ENCODE measurements at places on chromosomes 12 and 14.
A peak's percentile ranks its signal among the peaks of the same experiment; 100 is the strongest.

- peak; percentile 92 for DNase-seq
These were observed at the start of gene PPP1CC for GRCh38 chr12:110742718-110743570. Gene PPP1CC, minus strand, starts transcription at chr12:110742891. Its CDS starts 184 bp downstream, at chr12:110742707.

DNA sequence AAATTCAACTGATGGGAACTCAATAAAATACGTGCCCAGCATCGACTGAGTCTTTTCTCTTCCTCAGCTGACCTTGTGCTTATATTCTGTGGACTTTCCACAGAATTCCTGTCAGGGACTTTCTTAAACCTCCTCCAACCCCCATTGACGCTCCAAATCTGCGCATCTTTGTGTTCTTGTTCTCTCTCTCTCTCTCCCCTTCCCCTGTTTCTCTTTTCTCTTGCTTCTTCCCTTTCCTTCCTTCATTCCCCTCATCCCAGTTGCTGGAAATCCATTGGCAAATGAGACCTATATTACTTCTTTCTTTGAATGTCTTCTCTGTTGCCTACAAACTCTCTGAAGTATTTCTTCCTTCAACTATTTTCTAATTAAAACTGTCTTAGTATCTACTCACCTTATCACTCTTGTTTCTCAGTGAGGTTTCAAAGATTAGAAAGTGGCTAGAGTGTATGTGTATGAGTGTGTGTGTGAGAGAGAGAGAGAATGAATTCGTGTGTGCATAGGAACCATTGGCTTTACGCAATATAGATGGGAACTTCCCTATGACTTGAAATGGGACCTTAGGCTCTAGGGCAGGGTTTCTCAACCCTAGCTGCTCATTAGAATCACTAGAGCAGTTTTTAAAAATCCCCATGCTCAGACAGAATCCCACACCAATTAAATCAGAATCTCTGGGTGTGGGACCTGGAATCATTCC, 41.8 kb upstream of the DHRS7 start:
- no peak for DNase-seq

DNA sequence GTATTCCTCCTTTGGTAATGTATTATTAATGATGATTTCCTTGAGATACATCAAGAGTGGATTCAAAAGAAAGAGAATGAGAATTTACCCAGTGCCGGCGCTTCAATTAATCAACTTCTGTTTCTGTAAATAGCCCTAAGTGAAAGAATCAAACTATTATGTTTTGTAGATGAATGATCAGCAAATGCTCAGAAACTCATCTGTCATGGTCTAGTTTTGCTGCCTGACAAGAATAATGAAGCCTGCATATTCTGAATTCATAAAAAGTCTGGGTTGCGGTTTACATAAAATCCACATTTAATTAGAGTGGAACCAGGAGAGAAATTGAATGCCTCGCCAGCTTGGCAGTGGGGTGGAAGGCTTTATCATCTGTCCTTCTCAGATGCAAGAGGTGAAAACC, 325.3 kb downstream of the GALC start:
- no peak for DNase-seq

DNA sequence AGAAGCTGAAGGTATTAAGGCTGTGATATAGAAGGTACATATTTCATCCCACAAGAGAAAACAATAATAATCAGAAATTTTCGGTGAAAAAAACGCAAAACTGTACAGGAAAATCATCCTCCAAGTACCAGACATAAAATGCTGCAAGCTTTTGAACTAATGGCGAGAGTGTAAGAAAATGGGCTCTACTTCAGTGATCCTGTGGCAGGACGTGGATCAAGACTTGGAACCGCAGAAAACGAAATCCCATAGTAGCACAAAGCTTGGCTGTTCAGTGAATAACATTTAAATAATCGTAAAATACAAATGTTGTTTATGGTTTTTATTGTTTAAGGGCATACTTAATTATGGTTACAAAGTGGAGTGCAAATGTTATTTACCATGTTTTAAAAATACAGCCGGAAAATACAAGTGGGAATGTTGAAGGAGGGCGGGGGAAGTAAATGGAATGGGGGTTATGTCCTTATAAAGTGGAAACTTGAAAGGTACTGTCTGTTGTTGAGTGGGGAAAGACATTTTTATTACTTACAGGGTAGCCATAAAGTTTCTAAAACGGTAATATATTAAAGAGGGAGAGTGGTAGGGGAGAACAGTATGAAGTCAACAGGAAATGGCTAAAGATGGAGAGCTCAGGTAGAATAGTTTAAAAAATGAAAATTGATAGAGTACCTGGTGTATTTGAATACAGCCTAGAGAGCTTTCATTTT, 1.1 kb downstream of the SMIM10L1 start:
- DNase-seq, result peak; percentile 30

GRCh38 chr12:64825143-64826021, 935 bp downstream of the TBC1D30 start:
- no peak for DNase-seq

- DNase-seq, result no peak
These were observed 484.3 kb downstream of the NAV3 start for GRCh38 chr12:78315028-78315427.

GRCh38 chr12:127334365-127334764, 932.6 kb upstream of the TMEM132C start:
- DNase-seq, result no peak

DNA sequence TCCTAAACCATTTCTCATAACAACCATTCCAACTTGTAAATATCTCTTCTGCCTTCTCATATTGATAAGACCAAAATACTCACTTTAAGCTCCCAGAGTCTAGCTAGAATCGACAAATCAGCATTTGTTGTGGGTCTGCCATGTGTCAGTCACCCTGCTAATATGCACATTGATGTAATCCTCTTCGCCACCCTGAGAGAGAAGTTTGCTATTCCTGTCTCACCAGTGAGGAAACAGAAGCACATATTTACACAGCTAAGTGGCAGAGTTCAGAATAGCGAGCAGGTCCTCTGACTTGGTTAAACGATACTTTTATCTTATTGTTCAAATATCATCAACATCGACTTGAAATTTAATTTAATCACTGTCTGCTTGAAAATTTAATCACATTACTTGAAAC, 142.1 kb downstream of the ANO4 start:
- no peak for DNase-seq

DNA sequence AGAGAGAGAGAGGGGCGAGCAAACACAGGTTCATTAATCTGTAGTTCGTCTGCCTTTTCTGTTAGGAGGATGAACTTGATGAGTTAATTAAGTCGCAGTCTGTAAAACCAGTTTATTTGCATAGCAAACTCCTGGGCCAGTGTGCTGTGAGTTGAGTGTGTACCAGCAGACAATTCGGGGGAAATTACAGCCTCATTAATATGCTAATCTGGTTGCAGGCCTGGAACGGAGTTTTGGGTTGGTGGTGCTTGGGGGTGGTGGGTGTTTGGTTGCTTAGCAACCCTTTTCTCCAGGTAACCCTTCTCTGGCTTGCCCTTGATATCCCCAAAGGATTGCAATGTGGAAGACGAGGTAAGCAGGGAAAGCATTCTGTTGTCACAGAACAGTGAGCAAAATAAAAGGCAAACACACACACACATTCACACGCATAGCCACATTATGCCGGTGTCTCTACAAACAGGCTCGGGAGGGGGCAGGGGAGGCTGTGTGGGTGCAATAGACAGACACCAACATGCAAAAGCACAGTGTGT, 29.2 kb upstream of the LHX5 start:
- no peak for DNase-seq

GRCh38 chr12:124466216-124467128, 100.9 kb downstream of the NCOR2 start:
- DNase-seq, result peak; percentile 50

DNA sequence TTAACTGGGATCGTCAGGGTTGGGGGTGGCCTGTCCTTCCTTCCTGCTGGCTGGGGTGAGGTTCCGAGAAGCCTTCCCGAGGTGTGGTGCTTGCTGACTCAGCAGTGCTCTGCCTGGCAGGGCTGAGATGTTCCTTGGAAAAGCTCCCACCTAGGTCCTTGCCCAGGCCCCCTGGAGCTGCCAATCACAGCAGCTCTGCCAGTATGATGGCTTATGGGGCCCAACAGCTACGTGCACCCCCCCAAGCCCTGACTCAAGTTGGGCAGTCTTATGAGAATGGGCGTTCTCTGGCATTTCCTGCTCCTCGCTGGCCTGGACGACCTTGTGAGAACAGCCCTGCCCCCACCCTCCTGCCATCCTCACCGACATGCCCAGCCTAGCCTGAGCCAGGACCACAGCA, 292.2 kb upstream of the CRY1 start:
- DNase-seq, result no peak

GRCh38 chr12:22860926-22861325, 236.0 kb downstream of the ETNK1 start:
- no peak for DNase-seq

- DNase-seq, result peak; percentile 89
These were observed 17.2 kb upstream of the POC1B start for GRCh38 chr12:89542912-89543592.

GRCh38 chr14:33812181-33812580, 138.7 kb downstream of the EGLN3 start:
- DNase-seq, result no peak

DNA sequence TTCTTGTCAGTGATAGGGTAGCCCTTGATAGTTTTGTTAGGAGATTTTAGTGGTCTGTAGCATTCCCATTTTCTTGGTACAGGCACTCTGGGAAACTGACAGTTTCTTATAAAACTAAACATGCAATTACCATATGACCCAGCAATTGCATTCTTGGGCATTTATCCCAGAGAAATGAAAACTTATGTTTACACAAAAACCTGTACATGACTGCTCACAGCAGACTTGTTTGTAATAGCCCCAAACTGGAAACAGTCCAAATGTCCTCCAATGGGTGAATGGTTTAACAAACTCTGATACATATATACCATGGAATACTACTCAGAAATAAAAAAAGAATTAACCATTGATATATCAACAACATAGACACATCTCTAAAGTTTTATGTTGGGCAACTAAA, 75.5 kb downstream of the BORCS5 start:
- peak; percentile 74 for DNase-seq

- no peak for DNase-seq
These were observed 18.1 kb downstream of the CLMN start for GRCh38 chr14:95301527-95302187.

- DNase-seq, result no peak
These were observed 27.3 kb downstream of the AKAP3 start for GRCh38 chr12:4621511-4621910.
